ENCODE measurements at places on chromosomes 6 and 20.
A peak's percentile ranks its signal among the peaks of the same experiment; 100 is the strongest.

DNA sequence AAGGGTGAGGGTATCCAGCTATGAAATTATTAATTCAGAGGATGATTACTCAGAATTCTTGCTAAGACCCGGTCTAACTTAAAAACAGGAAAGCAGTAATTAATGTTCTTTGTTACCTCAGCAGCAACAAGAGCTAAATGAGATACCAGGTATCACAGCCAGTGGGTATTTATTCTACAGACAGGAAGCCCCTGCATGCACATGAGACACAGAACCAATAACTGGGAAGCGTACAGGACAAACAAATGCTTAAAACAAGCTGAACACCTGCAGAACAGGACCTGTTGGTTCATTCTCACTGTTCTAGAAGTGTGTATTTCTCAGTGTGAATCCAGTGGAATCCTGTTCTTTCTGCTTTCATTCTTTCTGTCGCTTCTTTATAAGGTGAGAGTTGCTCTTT lies 30.9 kb downstream of the SCML4 start:
- no peak for DNase-seq

GRCh38 chr6:169720207-169720855 lies 4.0 kb downstream of the PHF10 start:
- DNase-seq, result no peak

- peak; percentile 34 for DNase-seq
These were observed 53.3 kb upstream of the TNFRSF21 start for GRCh38 chr6:47362857-47363461.

DNA sequence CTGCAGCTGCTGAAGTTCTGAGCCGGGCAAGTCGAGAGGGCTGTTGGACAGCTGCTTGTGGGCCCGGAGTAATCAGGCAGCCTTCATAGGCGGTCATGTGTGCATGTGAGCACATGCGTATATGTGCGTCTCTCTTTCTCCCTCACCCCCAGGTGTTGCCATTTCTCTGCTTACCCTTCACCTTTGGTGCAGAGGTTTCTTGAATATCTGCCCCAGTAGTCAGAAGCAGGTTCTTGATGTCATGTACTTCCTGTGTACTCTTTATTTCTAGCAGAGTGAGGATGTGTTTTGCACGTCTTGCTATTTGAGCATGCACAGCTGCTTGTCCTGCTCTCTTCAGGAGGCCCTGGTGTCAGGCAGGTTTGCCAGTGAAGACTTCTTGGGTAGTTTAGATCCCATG lies 21.2 kb upstream of the MAPK13 start:
- DNase-seq, result no peak

GRCh38 chr20:33709905-33710541 lies 10.1 kb downstream of the PXMP4 start:
- peak; percentile 95 for DNase-seq

- no peak for DNase-seq
These were observed 60.9 kb downstream of the TFAP2C start for GRCh38 chr20:56689852-56690485.

- no peak for DNase-seq
These were observed 189.4 kb downstream of the SLC16A10 start for GRCh38 chr6:111276736-111277135.

DNA sequence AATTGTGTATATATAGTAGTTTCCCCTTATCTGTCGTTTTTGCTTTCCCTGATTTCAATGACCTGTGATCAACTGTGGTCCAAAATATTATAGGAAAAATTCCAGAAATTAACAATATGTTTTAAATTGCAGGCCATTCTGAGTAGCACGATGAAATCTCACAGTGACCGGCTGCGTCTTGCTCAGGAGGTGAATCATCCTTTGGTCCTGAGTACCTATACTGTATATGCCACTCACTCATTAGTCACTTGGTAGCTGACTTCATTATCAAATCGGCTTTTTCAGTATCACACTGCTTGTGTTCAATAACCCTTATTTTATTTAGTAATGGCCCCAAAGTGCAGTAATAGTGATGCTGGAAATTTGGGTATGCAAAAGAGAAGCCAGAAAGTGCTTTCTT lies 728.3 kb upstream of the EYS start:
- no peak for DNase-seq

DNA sequence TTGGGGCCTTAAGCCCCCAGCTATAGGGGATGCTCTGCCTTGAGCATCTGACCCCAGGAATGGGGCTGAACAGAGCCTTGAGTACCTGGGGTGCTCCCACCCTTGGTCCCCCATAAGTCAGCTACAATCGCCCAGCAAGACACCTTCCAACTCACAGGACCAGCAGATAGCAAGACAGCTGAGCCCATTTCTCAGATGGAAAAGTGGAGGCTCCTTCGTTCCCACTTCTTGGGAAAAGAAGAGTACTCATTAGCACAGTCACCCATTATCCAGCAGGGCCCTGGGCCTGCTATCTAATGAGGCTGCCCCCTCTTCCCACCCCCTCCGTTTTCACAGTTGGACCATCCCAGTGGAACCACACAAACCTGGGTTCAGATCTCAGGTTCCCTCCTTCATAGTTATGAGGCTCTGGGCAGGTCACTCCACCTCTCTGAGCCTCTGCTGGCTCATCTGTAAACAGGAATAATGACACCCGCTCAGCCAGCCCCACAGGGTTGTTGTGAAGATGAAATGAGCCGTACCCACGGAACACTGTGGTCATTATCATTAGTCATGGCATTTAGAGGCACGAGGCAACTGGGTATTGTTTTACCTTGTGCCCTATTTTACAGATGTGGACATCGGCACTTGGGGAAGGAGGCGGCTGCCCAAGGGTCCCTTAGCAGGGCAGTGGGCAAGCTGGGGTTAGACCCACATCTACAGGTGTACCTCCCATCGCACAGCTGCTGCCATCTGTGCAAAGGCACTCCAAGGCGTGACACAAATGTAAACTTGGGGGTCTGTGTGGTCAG lies 4.5 kb downstream of the LPIN3 start:
- DNase-seq, result no peak

Data from SW480 (cell line).